SIG-M5 (cell line): ENCODE measurements at places on chromosomes 6 and 20.

GRCh38 chr6:150535151-150535804 is 64.4 kb upstream of the PLEKHG1 start:
- DNase-seq, result no peak

DNA sequence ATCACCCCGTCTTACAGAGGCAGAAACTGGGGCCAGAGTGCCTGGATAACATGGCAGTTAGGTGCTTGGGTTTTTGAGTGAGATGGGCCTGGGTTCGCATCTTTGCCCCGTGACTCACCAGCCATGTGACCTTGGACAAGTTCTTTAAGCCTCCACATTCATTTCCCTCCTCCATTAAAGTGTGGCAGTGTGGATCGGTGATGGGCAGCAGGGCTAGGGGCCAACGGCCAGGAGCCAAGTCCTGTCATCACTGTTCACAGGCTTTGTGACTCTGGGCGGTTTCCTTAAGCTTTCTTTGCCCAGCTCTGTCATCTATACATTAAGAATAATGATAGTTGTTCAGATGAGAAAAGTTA is 85.5 kb upstream of the PMEPA1 start:
- DNase-seq, result no peak

DNA sequence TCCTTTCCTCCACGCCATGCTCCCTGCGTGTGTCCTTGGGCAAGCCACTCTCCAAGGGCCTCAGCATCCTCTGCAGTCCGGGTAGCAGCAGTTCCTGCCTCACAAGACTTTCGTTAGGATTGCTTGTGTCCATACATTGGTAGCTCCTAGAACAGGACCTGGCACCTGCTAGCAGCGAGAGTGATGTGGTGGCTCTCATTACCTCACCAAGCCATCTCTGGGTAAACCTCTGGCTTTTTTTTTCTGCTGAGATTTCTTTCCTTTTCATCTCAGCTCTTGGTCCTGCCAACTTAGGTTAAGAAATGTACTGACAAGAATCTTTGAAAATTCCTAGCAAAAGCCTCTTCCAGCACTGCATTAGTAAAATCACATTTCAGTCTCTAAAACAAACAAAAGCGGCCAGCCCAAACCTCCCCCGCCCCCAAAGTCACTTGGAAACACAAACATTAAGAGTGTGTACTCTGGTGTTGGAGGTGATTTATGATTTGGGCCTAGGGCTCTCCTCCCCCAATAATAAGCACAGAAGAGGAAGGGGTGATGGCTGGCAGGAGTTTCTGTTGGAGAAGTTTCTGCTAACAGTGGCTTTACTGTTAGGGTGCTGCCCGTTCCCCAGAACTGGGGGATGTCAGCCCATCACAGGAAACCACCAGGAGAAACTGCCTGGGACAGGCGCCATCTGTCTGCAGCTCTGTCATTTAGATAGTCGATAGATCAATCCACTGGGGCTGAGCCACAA is 199.2 kb downstream of the CD83 start:
- DNase-seq, result no peak

- peak; percentile 11 for DNase-seq
Observed at GRCh38 chr6:11692451-11693376, 85.9 kb downstream of the ADTRP start.

- no peak for DNase-seq
Observed at GRCh38 chr6:46689657-46690056, 2.0 kb downstream of the TDRD6 start.

- DNase-seq, result no peak
Observed at GRCh38 chr20:3405139-3405538, 2.3 kb downstream of the DNAAF9 start.

- no peak for DNase-seq
Observed at GRCh38 chr6:5997420-5997987, 9.2 kb downstream of the NRN1 start.

DNA sequence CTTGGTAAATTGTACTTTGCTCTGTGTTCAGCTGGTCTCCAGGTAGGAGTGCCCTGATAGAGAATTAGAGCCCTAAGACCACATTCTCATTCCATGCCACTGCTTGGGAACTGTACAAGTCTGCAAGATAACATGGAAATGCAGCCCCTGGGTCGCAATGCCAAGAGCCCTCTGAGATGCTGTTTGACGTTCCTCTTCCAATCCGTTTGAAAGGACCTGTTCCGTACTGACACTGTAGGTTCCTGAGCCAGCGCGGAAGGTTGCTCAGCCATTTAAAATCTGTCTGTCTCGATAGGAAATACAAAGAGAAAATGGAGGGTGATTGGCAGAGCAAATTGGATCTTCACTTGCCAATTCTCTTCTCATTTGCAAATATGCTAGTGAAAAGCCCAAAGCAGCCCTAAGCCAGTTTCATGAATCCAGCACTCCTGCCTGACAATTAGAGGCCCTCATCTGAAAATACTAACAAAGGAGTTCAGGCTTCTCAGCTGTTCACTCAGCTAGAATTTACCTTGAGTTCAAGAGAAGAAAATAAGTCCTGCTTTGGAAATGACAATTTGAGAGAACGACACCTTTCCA is 100.6 kb upstream of the AFDN start:
- DNase-seq, result no peak

- no peak for DNase-seq
Observed at GRCh38 chr6:154481521-154482013, 28.9 kb downstream of the CNKSR3 start.

DNA sequence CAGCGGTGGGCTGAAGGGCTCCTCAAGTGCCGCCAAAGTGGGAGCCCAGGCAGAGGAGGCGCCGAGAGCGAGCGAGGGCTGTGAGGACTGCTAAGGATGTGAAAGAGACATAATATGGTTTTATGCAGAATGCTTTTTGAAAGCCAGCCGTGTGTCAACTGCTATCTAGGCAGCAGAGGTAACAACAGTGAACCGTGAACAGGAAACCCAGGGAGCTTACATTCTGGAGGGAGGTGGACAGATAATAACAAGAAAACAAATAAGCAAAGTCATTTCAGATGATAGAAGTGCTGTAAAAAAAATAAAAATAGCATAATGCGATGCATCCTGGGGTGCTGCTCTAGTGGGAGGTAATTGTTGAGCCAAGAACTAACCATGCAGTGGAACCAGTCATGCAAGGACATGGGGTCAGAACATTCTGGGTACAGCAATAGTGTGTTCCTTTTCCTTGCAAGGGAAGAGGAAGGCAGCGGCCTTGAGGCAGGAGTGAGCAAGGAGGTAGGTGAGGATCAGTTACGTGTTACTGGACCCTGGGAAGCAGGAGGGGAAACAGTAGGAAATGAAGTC is 134.4 kb upstream of the TMEM170B start:
- DNase-seq, result no peak

- no peak for DNase-seq
Observed at GRCh38 chr6:52503323-52503747, 73.5 kb downstream of the TRAM2 start.

DNA sequence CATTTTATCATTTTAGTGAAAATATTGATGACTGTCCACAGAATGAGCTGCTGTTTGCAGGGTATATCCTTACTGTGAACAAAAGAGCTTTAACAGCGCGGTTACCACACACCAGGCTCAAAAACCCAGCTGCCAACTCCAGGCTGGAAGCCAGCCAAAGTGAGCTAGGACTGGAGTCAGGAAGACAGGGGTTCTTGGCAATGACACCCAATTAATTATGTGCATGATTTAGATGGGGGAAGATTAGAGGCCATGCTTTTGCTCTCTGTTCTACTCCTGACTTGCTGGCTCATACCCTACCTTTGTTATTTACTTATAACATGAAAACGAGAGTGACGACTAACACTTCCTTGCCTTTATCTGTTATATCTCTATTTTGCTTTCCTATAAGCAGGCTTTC is 128.9 kb upstream of the SHLD1 start:
- DNase-seq, result no peak

DNA sequence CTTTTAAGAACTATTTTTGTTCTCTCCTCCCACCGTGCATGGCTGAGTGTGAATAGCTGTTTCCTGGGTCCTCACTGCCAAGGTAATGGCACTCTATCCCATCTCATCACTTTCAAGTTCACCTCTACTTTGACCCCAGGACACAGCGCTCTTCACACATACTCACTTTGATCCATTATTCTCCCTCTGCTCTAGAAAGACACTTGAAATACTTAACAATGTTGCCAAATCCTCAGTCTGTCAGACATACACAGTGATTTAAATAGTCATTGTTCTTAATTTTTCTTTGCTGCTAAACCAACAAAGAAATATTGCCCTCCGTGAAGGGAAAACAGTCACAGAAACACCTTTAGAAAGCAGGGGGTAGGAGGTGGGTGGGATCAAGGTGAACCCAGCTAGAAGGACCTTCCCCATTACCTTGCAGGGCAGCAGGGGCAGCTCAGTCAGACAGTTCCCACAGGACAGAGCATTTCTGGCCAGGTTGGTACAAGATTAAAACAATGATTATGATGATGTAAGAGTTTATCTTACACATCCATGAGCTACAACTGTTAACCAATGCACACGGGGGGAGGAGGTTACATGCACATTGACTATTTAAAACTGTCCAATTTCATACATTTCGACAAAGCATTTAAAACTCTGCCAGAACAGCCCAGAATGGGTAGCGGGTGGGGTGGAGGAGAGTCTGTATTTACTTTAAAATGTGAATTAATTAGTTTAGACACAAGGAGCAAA is 2.4 kb downstream of the SLC22A23 start:
- DNase-seq, result no peak

GRCh38 chr20:25147716-25148115 is 47.8 kb upstream of the ENTPD6 start:
- no peak for DNase-seq

GRCh38 chr6:3635482-3635881 is 116.0 kb downstream of the PXDC1 start:
- DNase-seq, result no peak

DNA sequence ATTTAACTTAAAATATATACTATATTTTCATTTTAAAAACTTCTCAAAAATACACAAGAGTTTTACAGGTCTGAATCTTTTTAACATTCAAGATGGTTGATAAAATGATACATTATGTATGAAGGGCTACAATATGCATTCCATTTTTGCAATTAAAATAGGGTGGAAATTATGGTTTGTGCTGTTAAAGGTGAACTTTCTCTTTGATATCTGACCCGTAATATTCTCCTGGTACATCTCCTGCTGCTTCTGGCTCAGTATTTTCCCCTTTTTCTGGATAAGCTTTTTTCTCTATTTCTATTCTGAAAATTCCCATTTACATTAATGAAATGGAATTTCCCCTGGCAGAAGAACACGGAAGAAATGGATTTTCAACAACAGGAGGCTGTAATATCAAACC is 27.4 kb upstream of the LCA5 start:
- DNase-seq, result no peak

DNA sequence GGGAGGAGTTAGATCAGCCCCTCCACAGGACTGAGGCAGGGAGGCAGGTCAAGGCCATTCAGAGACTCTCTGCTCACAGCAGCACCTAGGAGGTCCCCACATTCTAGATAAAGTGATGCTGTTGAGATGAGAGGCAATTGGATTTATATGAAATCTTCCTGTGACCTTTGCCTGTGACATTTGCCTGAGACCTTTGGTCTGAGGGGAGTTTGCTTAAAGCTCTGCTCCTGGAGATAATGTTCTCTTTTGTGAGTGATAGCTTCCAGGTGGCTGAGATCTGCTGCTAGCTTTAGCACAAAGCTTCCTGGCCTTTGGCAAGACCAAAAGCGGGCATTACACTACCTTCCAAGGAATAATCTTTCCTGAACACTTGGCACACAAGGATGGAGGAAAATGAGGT is 43.3 kb downstream of the TMEM244 start:
- DNase-seq, result no peak

GRCh38 chr6:90434094-90434493 is 137.5 kb upstream of the BACH2 start:
- no peak for DNase-seq
